Uterus (tissue), 4 donors: ENCODE measurements at places on chromosomes 16 and 17. TPM values are rescaled to one million over a fixed set of nuclear protein-coding genes. Genes with fewer than 3 reads are reported as not detected.

- DNase-seq: no peak
These were observed 938 bp downstream of the NCOR1 start for GRCh38 chr17:16214190-16215001.

GRCh38 chr17:68103148-68103547, 67.6 kb downstream of the KPNA2 start:
- DNase-seq: no peak

- peak; percentile 64 for DNase-seq
These were observed 7.5 kb downstream of the SLC16A3 start for GRCh38 chr17:82236142-82236971.

DNA sequence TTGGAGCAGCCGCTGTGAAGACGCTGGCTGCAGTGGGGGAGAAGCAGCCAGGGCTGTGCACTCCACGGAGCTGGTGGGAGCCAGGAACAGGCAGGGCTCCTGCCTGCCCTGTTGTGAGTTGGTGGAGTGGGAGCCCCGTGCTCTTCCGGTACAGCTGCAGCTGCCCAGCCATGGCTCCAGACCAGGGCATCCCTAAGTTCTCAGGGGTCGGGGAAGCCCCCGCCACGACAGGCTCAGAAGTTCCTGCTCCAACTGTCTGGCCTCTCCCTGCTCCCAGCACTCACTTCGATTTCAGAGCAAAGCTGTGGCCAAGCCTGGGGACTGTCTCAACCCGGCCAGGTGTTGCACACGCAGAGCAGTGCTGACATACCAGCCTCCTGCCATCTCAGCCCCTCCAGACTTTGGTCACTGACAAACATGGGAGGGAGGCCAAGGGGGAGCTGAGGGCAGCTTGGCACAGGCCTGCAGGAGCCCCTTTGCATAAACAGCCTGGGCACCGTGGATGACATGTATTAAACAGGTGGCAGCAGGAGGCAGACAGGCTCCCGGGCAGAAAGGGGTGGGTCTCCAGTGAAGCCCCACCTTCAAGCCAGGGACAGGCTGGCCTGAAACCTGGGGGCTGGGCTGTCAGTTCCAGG, 13.9 kb upstream of the KDM8 start:
- DNase-seq: no peak

The KRTAP2-1 gene
- total RNA-seq: not detected

- DNase-seq: no peak
These were observed 34.3 kb downstream of the SMURF2 start for GRCh38 chr17:64627797-64628196.

The HAS3 gene
- total RNA-seq: under 0.01 TPM

The KLHL10 gene
- not detected for total RNA-seq

- no peak for DNase-seq
These were observed 653.1 kb upstream of the SOX9 start for GRCh38 chr17:71467719-71468118.

The SOX9 gene
- 1.8 TPM for total RNA-seq

DNA sequence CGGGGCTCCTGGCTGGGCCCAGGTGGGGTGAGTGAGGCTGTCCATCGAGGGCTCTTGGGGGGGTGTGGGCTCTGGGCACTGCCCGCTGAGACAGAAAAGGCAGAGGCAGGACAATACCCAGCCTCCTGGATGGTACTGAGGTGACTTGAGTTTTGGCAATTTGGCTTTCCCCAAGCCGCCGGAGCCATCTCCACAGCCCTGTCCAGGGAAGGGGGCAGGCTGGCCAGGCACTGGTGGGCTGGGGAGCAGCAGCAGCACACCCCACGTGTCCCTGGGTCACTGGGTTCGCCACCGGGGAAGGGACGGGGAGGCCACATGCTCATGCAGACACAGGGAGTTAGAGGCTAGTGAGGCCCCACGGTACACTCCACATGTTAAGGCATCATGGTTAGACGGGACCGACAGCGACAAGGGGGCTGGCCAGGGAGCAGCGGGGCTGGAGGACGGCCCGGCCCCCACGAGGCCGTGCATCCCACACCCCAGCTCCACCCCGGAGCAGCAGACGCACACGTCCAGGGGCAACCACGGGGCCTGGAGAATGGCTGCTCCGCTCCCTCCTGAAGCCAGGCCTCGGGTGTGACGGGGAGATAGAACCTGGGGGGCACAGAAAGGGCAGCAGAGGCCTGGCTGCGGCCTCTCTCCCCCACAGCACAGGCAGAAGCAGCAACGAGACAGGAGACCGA, 3.0 kb downstream of the ARHGDIA start:
- no peak for DNase-seq

DNA sequence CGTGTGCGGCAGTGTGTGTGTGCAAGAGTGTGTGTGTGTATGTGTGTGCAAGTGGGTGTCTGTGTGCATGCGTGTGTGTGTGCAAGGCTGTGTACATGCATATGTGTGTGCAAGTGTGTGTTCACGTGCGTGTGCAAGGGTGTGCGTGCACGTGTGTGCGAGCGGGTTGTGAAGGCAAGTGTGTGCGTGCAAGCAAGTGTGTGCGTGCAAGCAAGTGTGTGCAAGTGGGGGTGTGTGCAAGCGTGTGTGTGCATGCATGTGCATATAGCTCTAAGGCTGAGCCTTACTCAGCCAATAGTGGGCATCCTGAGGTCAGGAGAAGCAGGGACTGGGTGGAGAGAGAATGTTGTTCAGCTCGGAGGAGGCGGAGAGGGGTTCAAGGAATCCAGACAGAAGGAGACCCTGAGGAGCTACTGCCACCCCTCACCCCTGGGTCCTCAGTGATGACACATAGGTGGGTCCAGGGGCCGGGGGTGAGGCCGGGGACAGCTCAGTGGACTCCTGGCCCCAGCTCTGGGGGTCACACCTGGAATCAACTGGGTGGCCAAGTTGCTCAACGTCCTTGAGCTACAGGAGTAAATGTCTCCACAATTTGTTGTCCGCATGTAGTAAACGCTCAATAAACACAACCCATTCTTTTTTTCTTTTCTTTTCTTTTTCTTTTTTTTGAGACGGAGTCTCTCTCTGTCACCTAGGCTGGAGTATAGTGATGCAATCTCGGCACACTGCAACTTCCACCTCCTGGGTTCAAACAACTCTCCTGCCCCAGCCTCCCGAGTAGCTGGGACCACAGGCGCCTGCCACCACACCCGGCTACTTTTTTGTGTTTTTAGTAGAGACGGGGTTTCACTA, 1.8 kb downstream of the PRR29 start:
- no peak for DNase-seq

The CEP95 gene
- 96.1 TPM for total RNA-seq

GRCh38 chr16:11792410-11793241, 4.4 kb downstream of the ZC3H7A start:
- DNase-seq: no peak

The TMIGD1 gene
- total RNA-seq: not detected

- no peak for DNase-seq
These were observed 4.0 kb downstream of the TGFB1I1 start for GRCh38 chr16:31475946-31476302.

The USP43 gene
- total RNA-seq: 2.1 TPM

GRCh38 chr17:66548158-66548557, 245.7 kb downstream of the PRKCA start:
- no peak for DNase-seq

- DNase-seq: no peak
These were observed 161.7 kb upstream of the CDH5 start for GRCh38 chr16:66204756-66205155.

The EZH1 gene
- 40.0 TPM for total RNA-seq

The KRT28 gene
- not detected for total RNA-seq

GRCh38 chr17:21061971-21062526, 19.2 kb upstream of the USP22 start:
- DNase-seq: no peak

- DNase-seq: peak; percentile 42
These were observed 1.0 kb downstream of the LYRM1 start for GRCh38 chr16:20901436-20902112.

DNA sequence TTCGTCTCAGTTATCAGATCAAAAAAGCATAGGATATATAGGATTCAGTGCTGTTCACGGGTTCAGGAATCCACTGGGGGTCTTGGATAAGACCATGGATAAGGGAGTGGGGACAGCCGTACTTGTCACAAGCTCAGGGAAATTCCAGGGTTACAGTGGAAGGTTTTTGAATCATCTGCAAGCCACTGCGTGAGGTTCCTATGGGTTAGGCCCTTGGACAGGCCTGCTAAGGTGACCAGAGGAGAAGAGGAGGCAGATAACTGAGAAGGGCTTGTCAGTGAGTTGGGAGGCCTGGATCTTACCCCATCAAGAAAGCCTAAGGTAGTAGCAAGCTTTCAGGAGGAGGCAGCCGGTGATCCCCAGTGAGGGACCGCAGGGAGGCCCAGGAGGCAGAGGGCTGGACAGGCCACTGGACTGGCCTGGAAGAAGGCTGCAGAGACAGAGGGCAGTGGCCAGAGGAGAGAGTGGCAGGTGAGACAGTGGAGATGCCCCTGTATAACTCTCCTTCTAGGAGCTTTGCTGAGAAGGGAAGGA, 27.3 kb downstream of the NGFR start:
- DNase-seq: peak; percentile 11

The TSPAN10 gene
- 3.0 TPM for total RNA-seq

The GPR179 gene
- 5.3 TPM for total RNA-seq

GRCh38 chr17:46178550-46179214, 14.5 kb downstream of the KANSL1 start:
- no peak for DNase-seq

DNA sequence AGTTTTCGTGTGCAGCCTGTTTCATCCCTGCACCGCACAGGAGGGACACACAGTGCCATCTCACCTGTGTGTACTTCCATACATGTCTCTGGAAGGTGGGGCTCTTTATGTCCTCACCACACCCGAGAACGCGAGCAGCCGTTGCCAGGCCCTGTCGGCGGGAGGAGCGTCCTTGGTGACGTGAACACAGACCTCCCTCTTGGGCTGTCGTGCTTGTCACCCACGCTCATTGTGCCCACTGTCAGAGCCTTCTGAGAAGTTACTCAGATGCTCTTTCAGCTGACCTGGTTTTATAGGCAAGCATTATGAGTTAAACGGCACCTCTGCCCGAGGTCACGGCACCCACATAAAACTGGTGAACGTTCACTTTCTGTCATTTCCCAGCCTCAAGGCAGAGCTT, 40.2 kb downstream of the ZNF750 start:
- DNase-seq: no peak

GRCh38 chr17:74691151-74691550, 21.6 kb downstream of the CD300LF start:
- no peak for DNase-seq

GRCh38 chr16:51017969-51018368, 133.1 kb downstream of the SALL1 start:
- DNase-seq: no peak

DNA sequence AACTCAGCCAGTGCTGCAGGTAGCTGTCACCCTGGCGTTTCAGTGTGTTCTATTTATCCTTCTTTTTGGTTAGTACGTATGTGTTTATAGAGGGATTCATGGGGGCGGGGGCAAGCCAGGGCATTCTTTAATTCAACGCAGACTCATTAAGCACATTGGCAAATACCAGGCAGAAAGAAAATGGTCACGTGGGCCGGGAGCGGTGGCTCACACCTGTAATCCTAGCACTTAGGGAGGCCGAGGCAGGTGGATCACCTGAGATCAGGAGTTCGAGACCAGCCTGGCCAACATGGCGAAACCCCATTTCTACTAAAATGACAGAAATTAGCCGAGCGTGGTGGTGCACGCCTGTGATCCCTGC, 69.1 kb downstream of the HAPSTR1 start:
- no peak for DNase-seq

DNA sequence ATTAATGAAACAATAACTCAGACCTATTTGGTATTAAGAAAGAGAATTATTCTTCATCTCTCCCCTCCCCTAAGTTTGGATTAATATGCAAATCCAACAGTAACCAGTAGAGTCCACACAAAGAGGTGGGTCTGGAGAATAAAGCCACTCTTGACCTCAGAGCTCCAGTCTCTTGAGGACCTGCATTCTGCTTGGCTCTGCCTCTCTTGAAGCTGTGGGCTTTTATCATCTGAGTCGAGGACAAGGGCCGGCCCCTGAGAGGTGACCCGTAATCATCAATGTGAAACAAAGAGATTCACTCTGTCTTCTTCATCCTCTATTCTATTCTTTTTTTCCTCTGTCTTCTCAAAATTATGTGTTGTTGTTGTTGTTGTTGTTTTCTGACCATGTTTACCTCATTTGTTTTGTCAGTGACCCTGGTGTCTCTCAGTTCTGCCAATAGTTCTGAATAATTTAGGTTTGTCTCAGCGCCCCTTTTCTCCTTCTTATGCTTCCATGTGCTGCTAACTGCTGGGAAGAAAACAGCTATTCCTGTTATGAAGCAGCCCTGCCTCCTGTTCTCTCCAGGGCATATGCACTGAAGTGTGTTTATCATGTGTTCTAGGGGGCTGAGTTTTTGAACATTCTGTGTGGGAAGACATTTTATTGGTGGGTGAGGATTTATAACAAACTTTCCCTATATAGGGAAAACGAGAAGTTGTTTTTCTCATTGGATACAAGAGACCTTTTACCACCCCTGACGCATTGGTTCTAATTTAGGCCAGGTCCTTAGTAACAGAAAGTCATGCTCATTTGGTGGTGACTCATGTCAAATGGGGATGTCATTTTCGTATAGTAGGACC, 135.8 kb downstream of the TRIM37 start:
- DNase-seq: no peak

DNA sequence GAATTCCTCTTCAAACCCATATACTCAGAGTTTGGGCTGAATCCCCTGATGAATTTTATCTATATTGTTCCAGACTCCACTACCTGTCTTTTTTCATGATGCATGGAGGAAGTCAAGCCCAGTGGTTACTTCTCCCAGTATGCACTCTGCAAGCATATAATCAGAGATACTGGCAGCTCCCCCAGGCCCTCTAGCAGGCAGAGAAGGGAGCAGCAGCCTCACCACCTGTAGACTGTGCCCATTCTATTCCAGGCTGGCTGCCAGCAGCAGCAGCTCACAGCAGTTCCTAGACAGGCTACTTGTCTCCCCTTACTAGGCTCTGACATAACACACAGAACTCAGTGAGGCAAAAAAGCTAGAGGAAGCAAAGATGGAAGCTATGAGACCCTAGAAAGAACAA, 3.4 kb downstream of the MKS1 start:
- DNase-seq: no peak

GRCh38 chr17:44352828-44353671, 7.9 kb downstream of the GRN start:
- DNase-seq: no peak

The CX3CL1 gene
- 3.5 TPM for total RNA-seq

DNA sequence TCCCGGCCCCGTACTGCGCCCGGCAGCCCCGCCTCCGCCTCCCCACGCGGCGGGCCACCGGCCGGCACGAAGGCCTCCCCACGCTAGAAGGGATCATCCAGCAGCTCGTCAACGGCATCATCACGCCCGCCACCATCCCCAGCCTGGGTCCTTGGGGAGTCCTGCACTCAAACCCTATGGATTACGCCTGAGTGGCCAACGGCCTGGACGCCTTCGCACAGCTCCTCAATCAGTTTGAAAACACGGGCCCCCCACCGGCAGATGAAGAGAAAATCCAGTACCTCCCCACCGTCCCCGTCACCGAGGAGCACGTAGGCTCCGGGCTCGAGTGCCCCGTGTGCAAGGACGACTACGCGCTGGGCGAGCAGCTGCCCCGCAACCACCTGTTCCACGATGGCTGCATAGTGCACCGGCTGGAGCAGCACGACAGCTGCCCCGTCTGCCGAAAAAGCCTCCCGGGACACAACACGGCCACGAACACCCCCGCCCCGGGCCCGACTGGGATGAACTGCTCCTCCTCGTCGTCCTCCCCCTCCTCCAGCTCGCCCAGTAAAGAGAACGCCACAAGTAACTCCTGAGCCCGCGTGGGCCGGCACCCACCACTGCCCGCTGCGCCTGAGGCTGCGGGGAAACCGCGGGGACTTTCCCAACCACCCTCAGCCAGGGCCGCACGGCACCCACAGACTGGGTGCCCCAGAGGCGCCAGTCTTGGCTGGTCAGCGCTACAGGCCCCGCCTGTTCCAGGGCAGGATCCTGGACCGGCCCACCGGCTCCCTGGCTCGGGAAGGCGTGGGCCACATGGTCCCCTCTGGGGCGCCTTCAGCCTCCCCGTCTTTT, 39.0 kb upstream of the AKAP1 start:
- DNase-seq: no peak
